ENCODE measurements at places on chromosomes 3 and 15.

DNA sequence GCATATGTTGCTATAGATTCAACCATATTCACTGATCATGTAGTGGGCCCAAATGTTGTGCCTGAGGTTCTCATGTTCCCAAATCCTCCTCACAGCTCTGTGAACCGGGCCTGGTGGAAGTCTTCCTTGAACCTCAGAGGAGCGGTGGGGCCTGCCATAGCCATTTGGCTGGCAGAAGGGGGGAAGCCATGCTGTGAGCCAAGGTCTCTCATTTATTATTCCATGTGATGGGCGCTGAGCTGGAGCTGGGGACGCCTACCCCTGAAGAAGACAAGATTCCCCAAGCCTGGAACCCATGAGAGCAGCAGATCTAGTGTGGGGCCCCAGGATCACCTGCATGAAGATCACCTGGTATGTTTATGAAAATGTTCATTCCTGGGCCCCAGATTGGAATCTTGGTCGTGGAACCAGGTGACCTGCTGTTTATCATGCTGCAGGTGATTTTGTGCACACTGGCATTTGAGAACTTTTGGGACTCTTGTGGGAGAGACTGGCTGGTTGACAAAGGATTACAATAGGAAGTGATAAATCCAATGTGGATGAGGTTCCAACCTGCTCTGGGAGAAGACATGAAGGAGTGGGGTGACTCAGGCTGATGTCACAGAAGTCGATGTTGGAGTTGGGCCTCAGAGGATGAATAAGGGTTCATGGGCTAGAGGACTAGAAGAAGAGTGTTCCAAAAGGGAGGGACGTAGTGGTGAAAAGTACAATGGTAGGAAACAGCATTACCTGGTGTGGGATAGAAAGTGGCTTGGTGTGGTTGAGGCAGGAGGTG is 102.1 kb downstream of the ASB7 start:
- DNase-seq: no peak

GRCh38 chr3:154242766-154243165 is 81.5 kb downstream of the DHX36 start:
- no peak for DNase-seq

GRCh38 chr3:126304704-126305103 is 52.5 kb downstream of the KLF15 start:
- no peak for DNase-seq

DNA sequence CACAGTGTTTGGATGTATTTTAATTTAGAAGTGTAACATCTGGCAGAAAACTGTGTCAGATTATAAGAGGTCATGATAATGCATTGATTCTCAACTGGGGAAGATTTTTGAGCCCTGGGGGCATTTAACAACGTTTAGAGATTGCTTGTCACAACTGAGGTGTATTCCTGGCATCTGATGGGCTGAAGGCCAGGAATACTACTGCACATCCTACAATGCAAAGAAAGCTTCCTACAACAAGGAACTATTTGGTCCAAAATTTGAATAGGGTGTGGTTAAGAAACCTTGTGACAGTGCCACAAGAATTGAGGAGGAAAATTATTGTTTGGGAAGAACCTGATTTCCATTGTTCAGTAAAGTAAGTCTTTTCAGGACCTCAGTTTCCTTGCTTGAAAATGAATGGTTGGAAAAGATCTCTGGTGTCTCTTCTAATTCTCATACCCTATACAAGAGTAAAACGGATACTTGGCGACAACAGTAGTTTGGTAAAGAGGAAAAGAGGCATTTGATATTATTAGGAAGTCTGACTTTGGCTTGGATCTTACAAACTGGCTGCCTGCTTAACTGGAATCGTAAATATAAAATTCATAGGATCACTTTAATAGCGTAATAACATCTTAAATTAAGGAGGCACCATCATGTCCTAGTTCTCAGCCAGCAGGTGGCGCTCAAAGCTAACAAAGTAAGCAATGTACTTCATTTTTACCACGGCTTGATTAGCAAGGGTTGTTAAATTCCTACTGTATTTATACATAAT is 4.3 kb downstream of the DAZL start:
- DNase-seq: peak; percentile 77

GRCh38 chr15:89486726-89487050 is 9.7 kb downstream of the RHCG start:
- no peak for DNase-seq

DNA sequence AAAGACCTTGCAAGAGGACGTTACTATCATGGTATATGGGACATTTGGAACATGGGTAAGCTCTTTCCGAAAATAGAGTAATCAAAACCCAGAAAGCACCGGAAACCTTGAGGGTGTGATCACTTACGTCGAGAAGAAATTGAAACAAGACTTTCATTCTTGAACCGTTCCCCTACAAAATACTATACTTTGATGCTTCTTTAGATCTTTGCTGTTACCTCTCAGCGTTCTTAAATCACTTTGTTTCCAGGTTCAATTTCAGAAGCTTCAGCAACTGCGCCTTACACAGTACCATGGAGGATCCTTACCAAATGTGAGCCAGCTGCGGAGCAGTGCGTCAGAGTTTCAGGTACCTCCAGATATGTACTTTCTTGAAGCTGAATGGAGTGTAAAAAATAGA is 10.1 kb downstream of the CRTC3 start:
- no peak for DNase-seq
